ENCODE measurements at places on chromosomes 16 and 17.

GRCh38 chr17:39536468-39536867 is 71.3 kb downstream of the NEUROD2 start:
- DNase-seq: peak; percentile 64

- DNase-seq: peak; percentile 92
Measured at GRCh38 chr16:4214215-4214621, 27.7 kb downstream of the SRL start.

DNA sequence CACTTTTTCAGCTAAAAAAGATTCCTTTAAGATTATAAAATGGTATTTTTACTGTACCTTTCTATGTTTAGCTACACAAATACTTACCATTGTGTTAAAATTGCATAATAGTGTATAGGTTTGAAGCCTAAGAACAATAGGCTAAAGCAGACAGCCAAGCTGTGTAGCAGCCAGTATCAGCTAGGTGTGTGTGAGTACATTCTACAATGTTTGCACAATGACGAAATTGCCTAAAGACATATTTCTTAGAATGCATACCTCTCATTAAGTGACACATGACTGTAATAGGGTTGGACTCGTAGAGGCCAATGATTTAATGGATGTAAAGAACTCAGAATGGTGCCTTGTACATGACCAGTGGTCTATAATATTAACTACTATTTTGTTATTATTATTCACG is 1.9 kb upstream of the MT1B start:
- no peak for DNase-seq

GRCh38 chr17:38796451-38797157 is 2.8 kb downstream of the PIP4K2B start:
- no peak for DNase-seq

GRCh38 chr17:73045724-73046123 is 46.8 kb downstream of the SLC39A11 start:
- DNase-seq: no peak

DNA sequence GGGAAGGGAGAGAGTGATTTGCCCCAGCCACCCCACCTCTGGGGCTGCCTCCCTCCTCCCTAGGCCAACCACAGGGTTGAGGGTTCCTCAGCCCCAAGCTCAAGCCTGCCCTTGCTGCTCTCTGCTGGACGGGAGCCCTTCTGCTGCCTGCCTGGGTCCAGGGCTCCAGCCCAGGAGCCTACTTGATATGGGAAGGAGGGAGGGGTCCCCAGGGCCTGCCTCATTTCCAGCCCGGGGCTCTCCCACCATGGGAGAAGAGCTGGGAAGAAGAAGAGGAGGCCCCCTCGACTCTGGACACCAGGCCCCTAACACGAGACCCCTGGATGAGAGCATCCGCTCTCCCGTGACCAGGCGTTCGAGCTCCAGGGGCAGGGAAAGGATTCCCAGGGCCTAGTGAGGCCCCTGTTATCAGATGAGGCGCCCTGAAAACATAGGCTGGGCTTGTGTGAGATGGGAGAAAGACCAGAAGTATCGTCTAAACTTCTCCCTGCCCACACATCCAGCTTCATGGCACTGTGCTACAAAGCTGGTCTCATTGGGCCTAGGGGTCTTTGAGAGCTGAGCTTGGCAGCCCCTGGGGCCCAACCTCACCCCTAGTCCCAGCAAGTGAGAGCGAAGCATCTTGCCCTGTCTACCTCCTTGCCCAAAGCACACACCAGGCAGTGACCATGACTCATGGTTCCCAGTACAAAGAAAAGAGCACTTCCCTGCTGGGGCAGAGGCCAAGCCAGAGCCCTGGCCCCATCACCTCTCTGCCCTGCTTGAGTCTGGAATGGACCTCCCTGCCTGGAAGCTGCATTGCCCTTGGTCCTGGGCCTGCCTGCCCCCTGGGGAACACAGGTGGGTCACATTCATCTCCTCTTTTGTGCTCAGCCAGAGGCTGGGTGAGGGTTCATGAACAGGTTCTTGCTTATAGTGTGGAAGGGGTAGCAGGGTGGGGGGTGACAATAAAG is 987 bp downstream of the SLC16A5 start:
- peak; percentile 59 for DNase-seq

GRCh38 chr16:82059983-82060421 is 24.9 kb downstream of the HSD17B2 start:
- DNase-seq: peak; percentile 82

DNA sequence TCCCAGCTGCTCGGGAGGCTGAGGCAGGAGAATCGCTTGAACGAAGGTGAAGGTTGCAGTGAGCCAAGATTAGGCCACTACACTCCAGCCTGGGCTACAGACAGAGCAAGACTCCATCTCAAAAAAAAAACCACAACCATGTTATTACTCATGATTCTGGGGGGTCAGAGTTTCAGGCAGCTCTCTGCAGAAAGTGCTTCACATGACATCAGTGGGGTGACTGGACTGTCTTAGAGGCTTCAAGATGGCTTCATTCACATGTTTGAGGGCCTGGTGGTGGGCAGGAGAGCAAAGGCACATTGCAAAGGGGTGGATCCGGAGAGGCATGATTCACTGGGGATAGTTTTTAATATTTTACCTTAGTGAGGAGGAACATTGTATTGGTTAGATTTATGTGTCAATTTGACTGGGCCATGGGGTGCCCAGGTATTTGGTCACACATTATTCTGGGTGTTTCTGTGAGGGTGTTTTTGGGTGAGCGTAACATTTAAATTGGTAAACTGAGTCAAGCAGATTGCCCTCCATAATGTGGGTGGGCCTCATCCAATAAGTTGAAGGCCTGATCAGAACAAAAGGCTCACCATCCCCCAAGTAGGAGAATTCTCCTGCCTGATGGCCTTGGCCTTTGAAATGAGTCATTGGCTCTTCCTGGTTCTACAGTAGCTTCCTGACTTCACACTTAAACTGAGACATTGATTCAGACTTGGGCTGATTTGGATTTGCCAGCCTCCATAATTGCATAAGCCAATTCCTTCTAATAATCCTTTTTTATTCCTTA is 109.8 kb downstream of the GOSR1 start:
- peak; percentile 80 for DNase-seq

GRCh38 chr17:61058066-61058465 is 341.6 kb upstream of the TBX2 start:
- no peak for DNase-seq

GRCh38 chr16:4475880-4476788 is at the start of gene HMOX2:
TSS of gene HMOX2 (plus strand) at chr16:4476398. CDS start at chr16:4505525, 29,127 bp downstream.
- DNase-seq: peak; percentile 84

GRCh38 chr17:281365-281999 is 71.1 kb downstream of the RPH3AL start:
- DNase-seq: no peak

- DNase-seq: no peak
Measured at GRCh38 chr17:14506364-14506763, 205.5 kb downstream of the HS3ST3B1 start.

DNA sequence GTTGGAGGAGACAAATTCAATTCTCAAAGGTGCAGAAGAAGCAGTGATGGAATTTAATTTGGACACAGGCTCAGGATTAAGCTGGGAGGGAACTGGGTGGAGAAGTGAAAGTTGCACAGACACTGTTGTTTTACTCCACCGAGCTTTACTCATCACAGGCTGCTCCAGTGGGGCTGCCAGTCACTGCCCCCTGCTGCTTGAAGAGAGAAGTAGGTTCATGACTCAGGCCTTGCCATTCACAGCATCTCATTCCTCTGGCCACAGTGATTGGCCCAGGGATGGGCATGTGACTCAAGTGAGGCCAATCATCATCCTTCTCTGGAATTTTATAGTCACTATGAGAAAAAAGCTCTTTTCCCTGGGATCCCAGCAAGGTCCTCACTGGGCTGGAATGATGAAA is 11.8 kb downstream of the GNAO1 start:
- no peak for DNase-seq

GRCh38 chr17:42748908-42749798 is 4.3 kb upstream of the EZH1 start:
- DNase-seq: no peak

DNA sequence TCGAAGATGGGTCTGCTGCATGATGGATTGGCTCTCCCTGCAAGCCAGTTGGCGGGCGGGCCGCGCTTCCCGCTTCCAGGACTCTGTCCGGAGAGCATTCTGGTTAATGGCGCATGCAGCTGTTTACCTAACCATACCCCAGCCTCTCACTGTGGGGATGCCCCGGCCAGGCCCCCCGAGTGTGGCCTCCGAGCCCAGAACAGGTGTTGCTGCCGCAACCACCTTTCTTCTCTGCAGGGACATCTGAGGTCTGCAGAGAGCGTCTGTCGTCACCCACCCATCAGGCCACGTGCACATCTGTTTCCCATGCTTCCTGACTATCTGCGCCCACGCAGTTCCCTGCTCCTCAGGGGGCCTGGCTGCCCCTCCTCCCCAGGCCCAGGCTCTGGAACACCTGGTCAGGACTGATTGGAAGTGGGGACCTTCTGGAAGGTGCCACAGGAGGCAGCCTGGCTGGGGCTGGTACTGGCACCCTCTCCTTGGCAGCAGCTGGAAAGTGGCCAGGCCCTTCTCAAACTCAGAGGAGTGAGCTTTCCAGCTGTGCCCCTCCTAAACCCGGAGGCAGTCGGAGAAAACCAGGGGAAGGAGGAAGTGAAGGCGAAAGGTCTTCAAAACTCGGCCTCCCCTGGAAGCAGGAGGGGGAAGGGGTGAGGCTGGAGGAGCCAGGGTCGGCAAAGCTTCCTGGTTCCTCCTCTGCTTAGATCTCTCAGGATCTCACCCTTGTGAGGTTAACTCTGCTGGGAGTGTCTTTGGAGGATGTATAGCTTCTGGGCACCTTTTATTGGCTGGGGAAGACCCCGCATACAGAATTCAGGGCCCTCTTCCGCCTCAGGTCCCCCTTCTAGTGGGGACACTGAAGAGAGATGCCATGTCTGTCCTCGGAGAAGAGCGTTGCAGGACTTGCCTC is 64.5 kb upstream of the CIBAR2 start:
- DNase-seq: no peak

DNA sequence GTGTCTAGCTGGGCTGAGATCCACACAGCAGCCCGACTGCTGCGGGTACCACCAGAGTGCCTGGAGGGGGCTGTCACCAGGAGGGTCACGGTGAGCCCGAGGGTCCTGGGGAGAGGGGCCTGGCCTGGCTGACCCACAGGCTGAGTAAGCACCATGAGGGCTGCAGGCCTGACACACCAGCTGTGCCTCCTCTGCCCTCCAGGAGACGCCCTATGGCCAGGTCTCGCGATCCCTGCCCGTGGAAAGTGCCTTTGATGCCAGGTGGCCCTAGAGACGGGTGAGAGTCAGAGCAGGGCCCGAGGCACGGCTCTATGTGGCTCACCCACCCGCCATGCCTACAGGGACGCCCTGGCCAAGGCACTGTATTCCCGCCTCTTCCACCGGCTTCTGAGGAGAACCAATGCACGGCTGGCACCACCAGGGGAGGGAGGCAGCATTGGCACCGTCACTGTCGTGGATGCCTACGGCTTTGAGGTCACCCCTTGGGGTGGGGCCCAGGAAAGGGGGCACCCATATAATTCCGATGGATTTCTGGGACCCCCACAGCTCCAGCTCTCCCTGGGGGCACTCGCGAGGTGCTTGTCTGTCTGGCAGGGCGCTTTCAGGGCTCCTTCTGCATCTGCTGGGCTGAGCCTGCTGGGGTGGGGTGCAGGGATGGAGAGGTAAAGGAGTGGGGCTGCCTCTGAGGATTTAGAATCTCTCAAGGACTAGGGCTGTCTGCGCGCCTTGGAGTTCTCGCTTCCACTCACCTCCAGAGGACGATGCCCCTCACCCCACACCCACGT is 7.1 kb downstream of the MYO15B start:
- DNase-seq: no peak

DNA sequence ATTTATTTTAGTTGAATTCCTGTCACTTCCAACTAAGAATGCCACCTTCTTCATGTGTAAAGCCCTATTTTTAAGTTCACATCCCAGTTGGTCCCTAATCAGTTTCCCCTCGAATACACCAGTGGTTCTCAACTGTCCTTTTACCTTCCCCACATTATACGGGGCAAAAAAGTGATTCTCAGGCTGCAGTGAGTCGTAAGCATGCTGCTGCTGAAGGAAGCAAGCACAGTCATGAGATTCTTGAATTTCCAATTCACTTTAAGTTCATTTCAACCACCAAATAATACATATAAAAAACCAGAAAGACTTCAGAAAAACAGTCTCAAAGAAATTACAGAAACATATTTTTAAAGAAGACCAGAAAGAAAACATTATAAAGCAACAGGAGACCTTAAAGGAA is 47.9 kb downstream of the UBE2G1 start:
- DNase-seq: peak; percentile 21

GRCh38 chr17:80478487-80479245 is 2.3 kb upstream of the NPTX1 start:
- no peak for DNase-seq

DNA sequence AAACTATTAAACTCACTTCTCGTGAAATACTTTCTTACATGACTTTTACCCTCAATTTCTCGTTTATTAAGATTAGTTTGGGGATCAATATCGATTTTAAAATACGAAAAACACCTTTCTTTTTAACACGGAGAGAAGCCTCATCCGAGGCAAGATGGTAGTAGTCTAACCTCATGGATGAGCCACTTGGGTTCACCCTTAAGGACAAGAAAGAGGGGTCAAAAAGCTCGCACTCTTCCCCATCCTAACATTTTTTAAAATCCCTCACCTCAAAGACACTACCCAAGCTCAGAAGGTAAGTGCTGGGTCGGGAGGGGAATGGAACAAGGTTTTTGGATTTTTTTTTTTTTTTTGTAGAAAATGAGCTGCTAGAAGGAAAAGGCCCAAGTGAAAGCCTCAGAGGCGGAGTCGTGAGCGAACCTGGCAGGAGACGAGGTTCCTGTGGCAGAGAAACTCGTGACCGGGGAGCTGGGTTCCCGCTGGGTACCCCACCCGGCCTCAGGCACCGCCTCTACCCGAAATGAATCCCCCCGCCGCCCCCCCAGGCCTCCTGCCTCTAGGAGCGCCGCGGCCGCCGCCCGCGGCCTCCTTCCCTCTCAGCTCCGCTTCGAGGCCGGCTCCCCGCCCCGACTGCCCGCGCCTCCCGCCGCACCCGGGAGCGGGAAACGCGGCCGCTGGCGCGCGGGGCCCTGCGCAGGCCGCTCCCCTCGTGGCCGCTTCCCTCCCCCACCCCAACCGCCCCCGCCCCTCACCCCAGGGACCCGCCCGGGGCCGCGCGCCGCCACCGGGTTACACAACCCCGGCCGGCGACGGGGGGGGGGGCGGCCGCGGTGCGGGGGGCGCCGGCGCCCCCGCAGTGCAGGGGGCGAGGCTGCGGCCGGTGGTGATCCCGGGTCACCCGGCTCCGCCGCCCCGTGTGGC is 1.6 kb downstream of the NUFIP2 start:
- peak; percentile 36 for DNase-seq

DNA sequence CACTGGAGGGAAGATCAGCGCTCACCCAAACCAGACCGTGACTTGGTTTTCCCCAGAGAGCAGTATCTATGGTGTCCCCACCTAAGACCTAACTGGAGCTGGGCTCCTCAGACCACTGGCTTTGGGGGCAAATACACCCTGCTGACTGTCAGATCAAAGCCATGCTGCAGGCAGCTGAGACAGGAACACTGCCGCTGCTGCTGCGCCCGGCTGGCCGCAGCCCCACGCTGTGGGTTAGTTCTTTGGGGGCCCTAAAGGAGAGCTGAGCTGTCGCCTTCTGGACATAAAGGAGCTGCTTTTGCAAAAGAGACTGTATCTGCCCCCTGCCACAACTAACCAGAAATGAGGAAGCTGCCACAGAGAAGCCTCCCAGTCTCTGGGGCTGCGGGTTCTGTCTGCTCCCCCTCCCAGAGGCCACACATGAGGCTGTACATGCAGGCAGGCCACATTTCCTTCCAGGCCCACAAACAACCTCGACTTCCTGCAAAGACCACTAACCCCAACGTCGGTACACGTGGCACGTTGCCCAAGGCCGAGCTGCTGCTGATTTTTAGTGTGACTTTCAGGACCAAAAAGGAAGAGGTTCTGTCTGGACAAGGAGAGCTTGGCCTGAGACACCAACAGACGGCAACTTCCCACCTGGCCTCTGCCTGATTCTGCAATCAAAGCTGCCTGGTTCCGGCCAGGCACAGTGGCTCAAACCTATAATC is 18.2 kb upstream of the ABR start:
- peak; percentile 47 for DNase-seq
